ENCODE measurements at places on chromosomes 11 and 22. TPM values are rescaled to one million over a fixed set of nuclear protein-coding genes. Genes with fewer than 3 reads are reported as not detected.

NRXN2 gene
- total RNA-seq, result not detected

CNTF gene
- 1.3 TPM for total RNA-seq

MUC15 gene
- total RNA-seq, result 0.28 TPM

MGAT3 gene
- 1.0 TPM for total RNA-seq

CREB3L1 gene
- total RNA-seq, result 50.1 TPM

IL17REL gene
- total RNA-seq, result 0.03 TPM

ART1 gene
- not detected for total RNA-seq

F2 gene
- total RNA-seq, result 0.38 TPM

ARHGEF17 gene
- total RNA-seq, result 31.9 TPM

XKR3 gene
- not detected for total RNA-seq

TNNI2 gene
- total RNA-seq, result 4.6 TPM

AGBL2 gene
- total RNA-seq, result 1.5 TPM

PANX3 gene
- not detected for total RNA-seq

NCF4 gene
- not detected for total RNA-seq

OR10S1 gene
- not detected for total RNA-seq

MYEOV gene
- total RNA-seq, result 97.2 TPM

APOBEC3C gene
- total RNA-seq, result 0.18 TPM

GLYAT gene
- not detected for total RNA-seq

DDB1 gene
- 321 TPM for total RNA-seq

RTN3 gene
- total RNA-seq, result 89.2 TPM

BRSK2 gene
- 0.76 TPM for total RNA-seq

MOGAT2 gene
- total RNA-seq, result not detected

GRIA4 gene
- total RNA-seq, result not detected

C11orf91 gene
- 0.31 TPM for total RNA-seq

CEP126 gene
- total RNA-seq, result 0.58 TPM

MMP1 gene
- not detected for total RNA-seq

SCN3B gene
- total RNA-seq, result not detected

MUS81 gene
- total RNA-seq, result 118 TPM

HPX gene
- total RNA-seq, result 0.25 TPM

ESAM gene
- total RNA-seq, result 31.1 TPM

NXPE1 gene
- not detected for total RNA-seq

ZP1 gene
- total RNA-seq, result not detected

FOLR1 gene
- total RNA-seq, result 6.2 TPM

KDM4E gene
- not detected for total RNA-seq

MN1 gene
- total RNA-seq, result not detected

PHRF1 gene
- total RNA-seq, result 75.3 TPM

APOL4 gene
- total RNA-seq, result 0.65 TPM

TAF10 gene
- 189 TPM for total RNA-seq

REXO2 gene
- total RNA-seq, result 95.7 TPM
